ENCODE measurements at places on chromosomes 4 and X.

- DNase-seq = no peak
Measured at GRCh38 chr4:164169591-164169990, 584.3 kb upstream of the SMIM31 start.

GRCh38 chrX:103913356-103914020 is 48.9 kb upstream of the TMSB15B start:
- no peak for DNase-seq

DNA sequence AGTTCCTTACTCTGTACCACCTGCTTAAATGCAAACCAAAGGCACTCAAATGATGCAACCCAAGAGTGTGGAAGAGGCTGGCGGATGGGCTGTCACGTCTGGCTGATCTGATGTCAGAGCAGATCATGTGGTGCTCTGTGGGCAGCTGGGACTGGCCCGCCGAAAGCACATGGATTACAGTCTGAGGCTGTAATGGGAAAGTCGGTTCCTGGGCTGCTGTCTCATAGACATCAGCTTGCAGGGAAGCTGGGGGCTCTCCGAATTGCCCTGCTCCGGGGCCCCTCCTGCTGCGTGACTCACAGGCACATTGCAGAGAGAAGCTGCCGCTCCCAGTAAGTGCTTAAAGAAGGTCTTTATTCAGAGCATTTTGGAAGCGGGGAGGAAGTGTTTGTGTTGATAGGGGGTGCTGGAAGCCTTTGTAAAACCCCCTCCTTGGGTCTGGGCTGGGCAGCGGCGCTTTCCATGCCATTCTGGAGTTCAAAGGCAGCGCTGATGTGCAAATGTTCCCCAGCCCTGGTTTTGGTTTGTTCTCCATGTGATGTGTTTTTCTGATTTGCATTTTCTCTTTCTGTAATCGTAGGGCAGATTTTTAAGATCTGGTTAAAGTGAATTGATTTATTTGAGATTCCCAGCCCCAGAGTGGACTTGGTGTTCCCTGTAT is 181.1 kb downstream of the LARP7 start:
- no peak for DNase-seq

DNA sequence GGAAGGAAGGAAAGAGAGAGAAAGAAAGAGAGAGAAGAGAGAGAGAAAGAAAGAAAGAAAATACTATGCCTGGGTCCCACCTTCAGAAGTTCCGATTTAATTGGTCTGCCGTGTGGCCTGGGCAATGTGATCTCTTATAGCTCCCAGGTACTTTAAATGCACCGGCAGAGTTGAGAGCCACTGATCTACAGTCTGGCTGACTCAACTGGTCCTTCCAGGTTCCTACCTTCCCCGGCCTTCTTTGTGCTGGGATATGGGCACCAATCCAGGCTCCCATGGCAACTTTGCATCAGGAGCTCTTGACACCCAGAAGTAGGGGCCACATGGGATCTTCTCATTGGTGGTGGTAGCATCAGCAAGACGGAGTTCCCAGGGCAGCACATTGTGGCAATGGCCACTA is 186.5 kb upstream of the ATP6AP2 start:
- no peak for DNase-seq

DNA sequence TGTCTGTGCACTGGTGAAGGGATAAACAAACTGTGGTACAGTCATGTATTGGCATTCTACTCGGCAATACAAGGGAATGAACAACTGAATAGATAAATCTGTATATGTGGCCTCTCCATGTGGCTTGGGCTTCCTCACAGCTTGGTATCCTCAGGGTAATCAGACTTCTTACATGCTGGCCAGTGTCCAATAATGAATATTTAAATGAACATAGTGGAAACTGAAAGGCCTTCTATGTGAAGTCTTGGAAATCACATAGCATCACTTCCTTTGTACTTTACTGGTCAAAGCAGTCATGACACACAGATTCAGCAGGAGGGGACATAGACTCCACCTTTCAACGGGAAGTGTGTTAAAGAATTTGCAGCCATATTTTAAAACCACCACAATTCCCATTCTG is 33.4 kb upstream of the GPR101 start:
- DNase-seq = no peak

GRCh38 chr4:139530833-139531427 is 25.1 kb downstream of the SETD7 start:
- DNase-seq = peak; percentile 23

DNA sequence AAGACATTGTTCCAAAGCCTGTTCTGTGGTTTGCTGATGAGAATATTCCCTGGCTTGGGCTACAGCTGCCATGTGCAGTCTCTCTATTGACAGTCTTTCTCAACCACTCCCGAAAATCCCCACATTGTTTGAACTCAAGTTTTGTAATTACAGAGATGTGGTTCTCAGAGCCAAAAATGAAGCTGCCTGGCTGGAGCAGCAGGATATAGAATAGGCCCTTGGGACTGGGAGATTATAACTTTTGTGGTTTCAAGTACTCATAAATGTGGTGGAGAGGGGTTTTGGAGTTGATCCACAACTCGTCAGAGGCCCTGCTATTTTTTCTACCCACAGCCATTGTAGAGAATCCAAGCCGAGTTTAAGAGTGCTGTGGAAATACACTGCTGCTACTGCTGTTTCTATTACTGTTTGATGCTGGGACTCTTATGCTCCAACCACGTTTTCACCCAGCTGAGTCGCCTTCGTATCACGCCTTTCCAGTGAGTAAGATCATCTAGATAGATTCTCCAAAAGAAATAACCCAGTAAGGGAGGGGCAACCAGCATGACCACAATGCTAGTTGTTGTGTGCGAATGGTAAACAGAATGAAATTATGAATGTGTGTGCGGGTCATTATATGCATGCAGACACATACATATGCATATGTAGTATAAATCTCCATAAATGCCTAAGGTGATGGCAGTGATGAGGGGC is 57.1 kb upstream of the ATXN3L start:
- DNase-seq = no peak

GRCh38 chr4:140673729-140674128 is 82.5 kb downstream of the TBC1D9 start:
- DNase-seq = no peak

DNA sequence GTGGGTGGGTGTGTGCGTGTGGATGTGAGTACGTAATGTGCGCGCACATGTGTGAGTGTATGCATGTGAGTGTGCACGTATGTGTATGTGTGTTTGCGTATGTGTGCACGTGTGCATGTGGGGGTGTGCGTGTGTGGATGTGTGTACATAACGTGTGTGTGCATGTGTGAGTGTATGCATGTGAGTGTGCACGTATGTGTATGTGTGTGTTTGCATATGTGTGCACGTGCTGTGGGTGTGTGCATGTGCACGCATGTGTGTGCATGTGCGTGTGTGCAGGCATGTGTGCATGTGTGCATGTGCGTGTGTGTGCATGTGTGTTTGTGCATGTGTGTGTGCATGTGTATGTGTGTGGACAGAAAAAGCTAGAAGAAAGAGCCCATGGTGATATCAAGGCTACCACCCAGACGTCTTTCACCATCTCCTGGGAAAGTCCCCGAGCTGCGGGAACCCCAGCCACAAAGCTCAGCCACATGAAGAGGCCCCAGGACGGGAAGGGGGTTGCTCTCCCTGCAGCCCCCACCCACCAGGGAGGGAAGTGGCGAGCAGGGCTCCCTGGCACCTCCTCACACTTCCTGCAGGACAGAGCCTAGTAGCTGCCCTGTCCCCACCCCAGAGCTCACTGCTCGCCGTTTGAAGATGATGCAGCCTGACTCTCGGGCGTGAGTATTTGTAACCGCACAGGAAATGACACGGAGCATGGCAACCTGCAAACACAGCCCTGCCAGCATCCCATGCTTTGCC is 108.3 kb downstream of the DCTD start:
- DNase-seq = no peak

GRCh38 chrX:120299928-120300327 is 11.3 kb downstream of the TMEM255A start:
- DNase-seq = no peak

DNA sequence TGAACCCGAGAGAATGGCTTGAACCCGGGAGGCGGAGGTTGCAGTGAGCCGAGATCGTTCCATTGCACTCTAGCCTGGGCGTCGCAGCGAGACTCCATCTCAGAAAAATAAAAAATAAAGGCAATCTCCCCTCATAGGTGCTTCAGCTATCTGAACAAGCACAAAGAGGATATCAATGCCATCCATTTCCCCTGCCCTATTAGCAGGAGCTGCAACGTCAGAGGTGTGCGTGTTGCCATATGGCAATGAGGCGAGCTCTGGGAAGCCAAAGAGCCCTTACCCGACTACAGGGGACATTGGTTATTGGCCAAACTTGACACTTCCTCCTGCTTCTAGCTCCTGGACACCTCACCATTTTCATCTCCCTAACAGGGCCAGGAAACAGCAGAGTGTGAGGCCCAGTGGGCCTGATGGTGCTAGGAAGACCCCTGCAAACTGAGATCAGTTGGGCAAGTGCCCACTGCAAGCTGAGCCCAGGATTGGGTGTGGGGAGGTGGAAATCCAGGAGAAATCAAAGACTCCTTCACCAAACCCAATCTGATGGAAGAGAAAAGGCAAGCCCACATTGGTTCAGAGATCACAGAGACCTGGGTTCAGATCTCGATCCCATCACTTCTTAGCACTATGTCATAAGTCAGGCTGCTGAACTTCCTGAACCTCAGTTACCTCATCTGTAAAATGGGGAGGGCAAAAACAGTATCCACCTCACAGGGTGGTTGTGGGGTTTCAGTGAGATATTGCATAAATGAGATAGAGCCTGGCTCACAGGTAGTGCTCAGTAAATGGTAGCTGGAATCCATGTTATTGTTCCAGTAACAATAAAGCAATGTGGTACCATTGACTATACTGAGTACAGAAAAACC is 21.2 kb downstream of the SLC25A5 start:
- DNase-seq = no peak

- DNase-seq = no peak
Measured at GRCh38 chr4:101236097-101236496, 111.2 kb downstream of the PPP3CA start.

DNA sequence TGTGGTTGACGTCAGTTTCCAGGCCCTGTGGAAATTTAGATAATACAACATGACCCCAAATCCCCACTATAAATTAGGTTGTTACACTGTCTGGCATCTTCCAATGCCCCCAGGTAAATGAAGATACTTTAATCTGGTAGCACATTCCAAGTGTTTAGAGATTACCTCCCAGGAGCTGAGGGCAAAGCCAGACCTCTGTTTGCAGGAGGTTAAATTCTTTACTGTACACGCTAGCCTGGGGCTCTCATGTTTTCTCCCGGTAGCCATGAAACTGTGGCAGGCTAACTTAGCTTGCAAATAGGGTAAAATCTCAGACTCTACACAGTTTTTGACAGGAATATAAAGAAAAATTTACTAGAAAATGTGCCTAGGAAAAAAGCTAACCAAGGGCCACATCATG is 450.0 kb downstream of the PDGFC start:
- no peak for DNase-seq

DNA sequence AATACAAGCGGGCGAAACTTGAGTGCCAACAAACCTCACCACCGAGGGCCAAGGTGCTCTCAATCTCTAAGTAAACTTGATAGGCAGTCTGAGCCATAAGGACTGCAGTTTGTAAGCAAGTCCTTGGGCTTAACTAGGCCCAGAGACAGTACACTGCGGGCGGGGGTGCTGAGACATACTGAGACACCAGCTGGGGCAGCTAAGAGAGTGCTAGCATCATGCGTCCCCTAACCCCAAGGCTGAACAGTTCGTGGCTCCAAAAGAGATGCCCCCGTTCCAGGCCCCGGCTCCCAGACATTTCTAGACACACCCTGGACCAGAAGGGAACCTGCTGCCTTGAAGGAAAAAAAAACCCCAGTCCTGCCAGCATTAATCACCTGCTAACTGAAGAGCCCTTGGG is 126.8 kb upstream of the PRDX4 start:
- DNase-seq = no peak

GRCh38 chr4:145786261-145786660 is 106.3 kb downstream of the C4orf51 start:
- DNase-seq = no peak

DNA sequence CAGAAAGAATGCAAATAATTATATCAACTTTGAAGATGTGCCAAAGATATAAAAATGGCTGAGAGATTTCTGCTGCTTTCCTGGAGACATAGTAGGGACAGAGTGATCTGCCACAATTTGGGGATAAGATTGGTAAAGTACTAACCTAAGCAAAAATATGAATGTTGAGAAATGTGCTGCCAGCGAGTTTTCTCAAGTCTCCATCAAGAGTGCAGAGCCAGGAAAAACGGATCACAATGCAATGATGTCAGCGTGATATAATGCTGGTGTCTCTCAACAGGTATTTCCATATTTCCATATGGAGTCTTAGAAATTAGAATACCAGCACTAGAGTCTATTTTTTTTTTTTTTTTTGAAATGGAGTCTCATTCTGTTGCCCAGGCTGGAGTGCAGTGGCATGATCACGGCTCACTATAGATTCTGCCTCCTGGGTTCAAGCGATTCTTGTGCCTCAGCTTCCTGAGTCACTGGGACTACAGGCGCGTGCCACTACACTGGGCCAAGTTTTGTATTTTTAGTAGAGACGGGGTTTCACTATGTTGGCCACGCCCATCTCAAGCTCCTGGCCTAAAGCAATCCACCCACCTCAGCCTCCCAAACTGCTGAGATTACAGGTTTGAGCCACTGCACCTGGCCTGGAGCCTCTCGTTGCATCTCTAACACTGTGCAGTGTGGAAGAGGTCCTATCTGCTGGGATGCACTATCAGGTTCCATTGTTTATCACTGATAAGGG is 893.5 kb downstream of the TRIML1 start:
- no peak for DNase-seq

- DNase-seq = no peak
Measured at GRCh38 chrX:47232197-47232802, 509 bp upstream of the USP11 start.

- DNase-seq = peak; percentile 41
Measured at GRCh38 chrX:135295238-135295943, 13.9 kb upstream of the ETDC start.

DNA sequence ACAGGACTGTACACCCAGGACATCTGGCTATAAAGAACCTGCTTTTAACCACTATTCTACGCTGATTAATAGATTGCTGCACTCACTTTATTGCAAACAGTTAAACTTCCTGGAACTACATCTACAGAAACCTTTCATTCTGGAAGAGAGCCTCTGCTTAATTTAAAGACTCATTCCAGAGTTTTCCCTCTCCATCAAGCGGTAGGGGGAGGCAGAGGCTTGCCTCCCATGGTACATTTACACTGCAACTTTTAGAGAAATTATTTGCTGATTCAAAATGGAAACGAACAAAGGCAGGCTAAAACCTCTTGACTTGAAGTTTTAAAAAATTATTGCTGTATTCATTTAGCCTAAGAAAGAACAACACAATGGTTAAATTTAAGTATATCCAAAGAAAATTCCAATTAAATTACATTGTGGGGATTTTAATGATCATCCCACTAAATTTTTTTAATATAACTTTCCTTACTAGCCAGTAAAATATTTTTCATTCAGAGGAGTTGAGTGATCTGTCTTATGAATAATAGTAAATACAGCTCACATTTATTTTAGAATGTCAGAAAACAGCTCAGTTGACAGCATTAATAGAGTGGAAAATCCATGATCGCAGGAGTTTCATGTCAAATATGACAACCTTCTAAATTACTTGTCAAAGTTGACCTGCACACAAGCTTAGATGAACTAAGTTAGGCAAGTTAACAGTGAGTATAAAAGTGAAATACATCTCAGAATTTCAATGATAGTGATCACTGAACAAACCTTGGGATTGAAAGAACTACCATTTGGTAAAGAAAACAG is 46.3 kb upstream of the PCDH10 start:
- no peak for DNase-seq

- DNase-seq = no peak
Measured at GRCh38 chrX:101642093-101642492, 17.6 kb downstream of the ARMCX2 start.

- DNase-seq = no peak
Measured at GRCh38 chr4:158384414-158384813, 137.3 kb upstream of the RXFP1 start.
